ENCODE measurements at places on chromosomes 7 and 10.

DNA sequence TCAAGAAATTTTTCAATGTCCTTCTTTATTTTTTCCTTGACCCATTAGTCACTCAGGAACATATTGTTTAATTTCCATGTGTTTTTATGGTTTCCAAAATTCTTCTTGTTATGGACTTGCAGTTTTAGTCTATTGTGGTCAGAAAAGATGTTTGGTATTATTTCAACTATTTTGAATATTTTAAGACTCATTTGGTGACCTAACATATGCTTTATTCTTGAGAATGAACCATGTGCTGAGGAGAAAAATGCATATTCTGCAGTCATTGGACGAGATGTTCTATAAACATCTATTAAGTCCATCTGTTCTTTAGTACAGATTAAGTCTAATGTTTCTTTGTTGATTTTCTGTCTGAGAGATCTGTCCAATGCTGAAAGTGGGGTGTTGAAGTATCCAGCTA lies 42.3 kb upstream of the MDFIC start:
- no peak for DNase-seq

DNA sequence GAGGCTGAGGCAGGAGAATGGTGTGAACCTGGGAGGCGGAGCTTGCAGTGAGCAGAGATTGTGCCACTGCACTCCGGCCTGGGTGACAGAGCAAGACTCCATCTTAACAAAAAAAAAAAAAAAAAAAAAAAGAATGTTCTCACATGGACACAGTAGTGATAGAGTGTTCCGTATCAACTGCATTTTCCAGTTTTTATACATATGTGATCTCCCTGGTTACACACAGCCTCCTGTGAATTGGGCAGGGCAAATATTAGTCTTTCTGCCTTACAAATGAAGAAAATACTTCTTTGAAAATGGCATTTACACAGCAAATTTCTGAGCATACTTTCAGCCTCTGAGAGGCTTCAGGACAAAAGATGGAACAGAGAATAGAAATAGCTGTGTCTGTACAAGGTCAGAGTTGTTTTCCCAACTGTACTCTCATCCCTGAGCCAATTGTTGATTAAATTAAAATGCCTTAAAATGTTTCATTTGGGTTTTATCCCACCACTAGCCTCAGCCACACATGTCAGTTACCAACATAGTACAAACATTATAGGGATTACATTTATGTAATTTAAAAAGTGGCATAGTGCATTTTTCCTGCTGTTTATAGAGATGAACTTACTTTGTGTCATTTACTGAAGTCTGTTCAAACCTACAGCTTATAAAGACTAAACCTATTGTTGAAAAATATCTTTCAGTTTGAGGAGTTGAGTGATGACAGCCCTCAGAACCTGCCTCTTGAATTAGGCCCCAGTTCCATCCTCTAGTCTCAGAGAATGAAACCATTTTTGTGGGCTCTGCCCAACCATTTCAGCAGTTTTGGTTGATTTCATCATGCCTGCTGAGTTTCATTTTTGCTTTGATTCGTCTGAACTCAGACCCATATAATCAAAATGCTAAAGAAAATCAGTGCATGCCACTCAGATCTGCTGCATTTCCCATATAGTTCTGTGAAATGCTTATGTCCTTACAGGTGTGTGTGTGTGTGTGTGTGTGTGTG lies 609.4 kb upstream of the C7orf33 start:
- DNase-seq = no peak

GRCh38 chr10:76540786-76541185 lies 1096.8 kb downstream of the KCNMA1 start:
- no peak for DNase-seq

DNA sequence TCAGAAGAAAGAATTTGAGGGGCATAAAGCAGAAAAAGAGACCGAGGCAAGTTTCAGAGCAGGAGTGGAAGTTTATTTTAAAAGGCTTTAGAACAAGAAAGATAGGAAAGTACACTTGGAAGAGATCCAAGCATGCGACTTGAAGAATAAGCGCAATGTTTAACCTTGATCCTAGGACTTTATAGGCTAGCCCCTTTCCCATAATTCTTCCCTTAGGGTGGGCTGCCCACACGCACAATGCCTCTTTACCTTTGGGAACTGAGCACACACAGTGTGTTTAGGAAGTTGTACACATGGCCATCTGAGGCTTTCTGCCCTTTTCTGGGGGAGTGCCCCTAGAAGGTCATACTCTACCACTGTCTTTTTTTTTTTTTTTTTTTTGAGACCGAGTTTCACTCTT lies 11.2 kb upstream of the GSTO1 start:
- DNase-seq = no peak

GRCh38 chr7:80087771-80088170 lies 46.9 kb upstream of the GNAI1 start:
- no peak for DNase-seq

DNA sequence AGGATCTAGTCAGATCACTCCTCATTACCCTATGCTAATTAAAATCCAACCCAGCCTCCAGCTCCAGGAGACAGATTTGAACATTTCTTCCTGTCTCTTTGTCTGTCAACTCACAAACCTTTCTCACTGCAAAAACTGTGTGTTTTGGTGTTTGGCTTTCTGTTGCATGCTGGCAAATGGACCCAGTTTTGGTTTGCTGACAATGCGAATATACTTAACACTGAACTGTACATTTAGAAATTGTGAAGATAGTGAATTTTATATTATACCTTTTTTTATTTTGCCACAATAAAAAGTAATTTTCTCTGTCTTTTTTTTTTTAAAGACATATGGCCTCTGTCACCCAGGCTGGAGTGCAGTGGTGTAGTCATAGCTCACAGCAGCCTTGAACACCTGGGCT lies 18.3 kb upstream of the TNPO3 start:
- no peak for DNase-seq

- no peak for DNase-seq
Observed at GRCh38 chr10:2592360-2593160, 474.8 kb upstream of the PFKP start.

DNA sequence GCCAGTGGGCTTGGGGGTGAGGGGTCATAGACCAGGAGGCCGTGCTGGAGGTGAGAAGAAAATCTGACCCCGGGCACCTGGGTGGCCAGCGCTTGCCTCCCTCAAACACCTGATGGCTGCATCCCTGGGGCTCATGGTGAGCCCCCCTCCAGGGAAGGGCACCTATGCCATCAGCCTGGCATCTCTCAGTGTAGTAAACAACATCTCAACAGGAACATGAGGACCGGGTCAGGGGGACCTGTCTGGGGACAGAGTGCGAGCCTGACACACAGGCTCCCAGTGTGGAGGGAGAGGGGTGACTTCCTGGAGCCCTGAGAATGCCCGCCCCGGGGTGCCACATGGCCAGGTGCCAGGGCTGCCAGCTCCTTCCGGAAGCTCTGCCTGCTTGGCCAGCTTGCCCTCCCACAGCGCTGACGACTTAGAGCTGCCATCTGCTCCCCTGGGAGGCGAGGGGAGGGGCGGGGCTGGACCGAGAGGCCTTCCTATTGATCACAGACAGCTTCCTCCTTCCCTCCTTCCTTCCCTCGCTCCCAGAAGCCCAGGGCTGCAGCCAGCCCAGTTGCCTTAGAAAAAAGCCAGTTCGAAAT lies 12.3 kb downstream of the STX1A start:
- no peak for DNase-seq

DNA sequence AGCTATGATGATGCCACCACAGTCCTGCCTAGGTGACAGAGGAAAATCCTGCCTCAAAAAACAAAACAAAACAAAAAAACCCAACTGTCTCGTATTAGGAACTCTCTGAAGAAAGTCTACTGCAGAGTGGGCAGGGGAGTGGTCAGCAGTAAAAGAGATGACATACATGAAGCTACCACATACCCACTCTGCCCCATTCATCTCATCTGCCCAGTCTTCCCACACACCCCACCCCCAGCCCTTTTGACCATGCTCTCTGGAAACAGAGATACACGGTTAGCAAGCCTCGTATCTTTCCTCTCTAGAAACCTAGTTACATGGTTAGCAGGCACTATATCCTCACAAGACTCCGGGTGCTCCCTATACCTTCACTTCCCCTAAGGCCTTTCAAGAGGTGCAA lies 8.3 kb downstream of the SLC37A3 start:
- DNase-seq = no peak

GRCh38 chr7:141366091-141366621 lies 185.1 kb upstream of the AGK start:
- no peak for DNase-seq

GRCh38 chr7:158371856-158372255 lies 215.8 kb downstream of the PTPRN2 start:
- DNase-seq = no peak

- DNase-seq = no peak
Observed at GRCh38 chr10:12844811-12845483, 156.6 kb downstream of the CCDC3 start.

GRCh38 chr7:78535655-78536054 lies 737.1 kb downstream of the PHTF2 start:
- DNase-seq = no peak

DNA sequence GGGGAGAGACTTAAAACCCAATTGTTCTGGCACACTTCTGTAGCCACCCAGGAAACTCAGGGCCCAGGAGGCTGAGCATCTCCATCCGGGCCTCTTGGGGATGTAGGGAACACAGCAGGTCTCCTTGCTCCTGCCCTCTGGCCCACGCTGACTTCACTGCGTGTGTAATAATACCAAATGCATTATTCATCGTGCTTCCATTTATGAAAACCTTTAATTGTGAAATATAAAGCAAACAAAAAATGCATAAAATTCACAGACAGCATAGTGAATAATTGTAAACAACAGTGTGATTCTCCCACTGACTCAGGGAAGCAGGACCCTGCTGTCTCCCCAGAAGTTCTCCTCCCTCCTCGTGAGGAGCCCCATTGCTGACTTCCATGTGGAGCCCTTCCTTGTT lies 70.3 kb upstream of the SHH start:
- no peak for DNase-seq

DNA sequence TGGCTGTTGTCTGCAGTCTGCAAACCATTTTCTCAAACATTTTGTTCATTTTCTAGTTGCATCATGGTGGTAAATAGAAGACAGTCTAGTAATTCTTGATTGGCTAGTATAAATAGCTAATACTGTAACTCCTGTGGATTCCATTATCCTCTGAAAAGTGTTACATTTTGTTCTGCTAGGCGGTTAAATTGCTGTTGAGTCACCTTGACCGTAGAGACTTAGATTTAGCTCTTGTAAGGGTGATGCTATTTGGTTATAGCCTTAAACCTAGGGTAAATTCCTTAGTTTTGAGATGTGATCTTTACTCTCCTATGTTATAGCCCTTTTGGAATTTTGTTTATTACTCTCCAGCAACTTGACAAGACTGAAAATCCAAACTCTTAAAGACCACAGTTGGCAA lies 58.8 kb downstream of the SHOC2 start:
- DNase-seq = no peak

DNA sequence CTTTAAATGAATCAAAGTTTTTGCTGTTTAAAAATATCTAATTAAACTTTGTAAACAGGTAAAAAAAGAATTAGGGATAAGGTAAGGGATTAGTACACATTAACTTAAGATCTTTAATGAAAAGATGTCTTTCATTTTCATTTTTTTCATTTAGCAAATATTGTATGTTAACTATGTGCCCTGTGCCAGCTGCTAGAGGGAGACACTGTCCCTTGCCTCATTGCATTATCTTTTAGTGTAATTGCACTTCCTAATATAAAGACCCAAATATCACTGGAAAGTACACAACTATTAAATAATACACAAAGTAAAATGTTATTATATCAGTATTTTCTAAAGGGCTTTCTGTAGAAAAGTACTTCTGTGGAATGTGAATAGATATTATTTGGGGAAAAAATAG lies 102.7 kb downstream of the GPR37 start:
- DNase-seq = no peak

- DNase-seq = no peak
Observed at GRCh38 chr10:76050291-76050625, 618.8 kb downstream of the LRMDA start.

DNA sequence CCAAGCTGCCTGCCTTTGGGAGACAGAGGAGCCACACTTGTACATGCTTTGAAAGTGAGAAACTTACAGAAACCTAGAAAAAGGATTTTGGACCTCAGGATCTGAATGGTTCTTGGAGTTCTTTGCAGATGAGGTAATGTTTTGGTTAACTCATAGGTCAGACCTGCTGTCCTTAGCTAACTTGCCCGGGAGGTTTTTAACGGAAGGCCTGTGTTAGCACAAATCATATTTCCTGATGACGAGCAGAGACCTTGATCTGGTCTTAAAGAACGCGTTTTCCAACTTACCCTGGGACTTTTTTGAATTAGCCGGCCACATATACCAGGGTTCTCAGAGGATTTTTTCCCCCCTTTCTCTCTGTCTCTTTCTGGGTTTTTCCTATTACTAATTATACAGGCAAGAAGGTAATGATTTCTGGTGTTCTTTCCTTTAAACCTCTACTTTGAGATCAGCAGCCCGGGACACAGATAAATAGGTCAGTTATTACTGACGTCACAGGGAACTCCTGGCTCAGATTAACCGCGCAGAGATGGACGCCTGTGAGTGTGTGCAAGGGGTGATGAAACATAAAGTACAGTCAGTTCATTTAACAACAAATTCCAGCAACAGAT lies 101.7 kb upstream of the KLF6 start:
- no peak for DNase-seq

GRCh38 chr10:129642427-129642826 lies 175.4 kb downstream of the MGMT start:
- no peak for DNase-seq

- DNase-seq = no peak
Observed at GRCh38 chr7:91055219-91055618, 209.0 kb upstream of the FZD1 start.

Data from activated CD8-positive, alpha-beta memory T cell treated with anti-CD3 and anti-CD28 coated beads for 1 hour (primary cell).